ENCODE measurements at places on chromosomes 2 and 18.

GRCh38 chr2:55087501-55087900 is 37.2 kb upstream of the RTN4 start:
- DNase-seq: no peak

DNA sequence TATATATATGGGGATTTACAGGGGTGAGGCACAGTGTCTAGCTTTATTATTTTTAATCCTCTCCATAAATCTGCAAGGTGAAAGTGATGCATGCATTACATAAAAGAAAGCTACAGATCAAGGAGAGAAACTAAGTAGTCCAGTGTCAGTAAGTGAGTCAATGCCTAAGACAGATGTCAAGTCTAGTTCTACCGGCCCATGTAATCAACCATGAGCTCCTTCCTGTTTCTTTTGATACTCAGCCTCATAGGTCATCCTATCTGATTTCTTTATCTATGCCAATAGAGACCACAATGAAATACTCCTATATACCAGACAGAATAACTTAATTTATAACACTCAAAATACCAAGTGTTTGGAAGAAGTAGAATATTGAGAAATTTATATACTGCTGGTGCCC is 20.2 kb upstream of the GYPC start:
- no peak for DNase-seq

DNA sequence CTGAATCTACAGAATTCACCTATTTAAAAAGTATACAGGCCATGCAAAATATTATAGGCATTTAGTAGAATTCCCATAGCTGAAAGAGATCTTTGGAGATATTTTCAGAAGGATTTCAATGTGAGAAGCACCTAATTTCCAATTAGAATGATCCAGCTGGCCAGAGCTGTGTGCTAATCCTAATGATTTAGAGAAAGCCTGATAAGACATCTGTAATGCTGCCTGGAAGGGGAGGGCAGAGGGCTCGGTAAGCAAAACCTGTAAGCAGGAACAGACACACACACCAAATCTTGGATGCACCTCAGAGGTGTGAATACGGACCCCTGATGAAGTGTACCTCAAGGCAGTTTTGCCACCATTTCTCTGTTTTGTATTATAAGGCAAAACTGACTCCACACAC is 14.0 kb downstream of the SERTAD2 start:
- DNase-seq: no peak

DNA sequence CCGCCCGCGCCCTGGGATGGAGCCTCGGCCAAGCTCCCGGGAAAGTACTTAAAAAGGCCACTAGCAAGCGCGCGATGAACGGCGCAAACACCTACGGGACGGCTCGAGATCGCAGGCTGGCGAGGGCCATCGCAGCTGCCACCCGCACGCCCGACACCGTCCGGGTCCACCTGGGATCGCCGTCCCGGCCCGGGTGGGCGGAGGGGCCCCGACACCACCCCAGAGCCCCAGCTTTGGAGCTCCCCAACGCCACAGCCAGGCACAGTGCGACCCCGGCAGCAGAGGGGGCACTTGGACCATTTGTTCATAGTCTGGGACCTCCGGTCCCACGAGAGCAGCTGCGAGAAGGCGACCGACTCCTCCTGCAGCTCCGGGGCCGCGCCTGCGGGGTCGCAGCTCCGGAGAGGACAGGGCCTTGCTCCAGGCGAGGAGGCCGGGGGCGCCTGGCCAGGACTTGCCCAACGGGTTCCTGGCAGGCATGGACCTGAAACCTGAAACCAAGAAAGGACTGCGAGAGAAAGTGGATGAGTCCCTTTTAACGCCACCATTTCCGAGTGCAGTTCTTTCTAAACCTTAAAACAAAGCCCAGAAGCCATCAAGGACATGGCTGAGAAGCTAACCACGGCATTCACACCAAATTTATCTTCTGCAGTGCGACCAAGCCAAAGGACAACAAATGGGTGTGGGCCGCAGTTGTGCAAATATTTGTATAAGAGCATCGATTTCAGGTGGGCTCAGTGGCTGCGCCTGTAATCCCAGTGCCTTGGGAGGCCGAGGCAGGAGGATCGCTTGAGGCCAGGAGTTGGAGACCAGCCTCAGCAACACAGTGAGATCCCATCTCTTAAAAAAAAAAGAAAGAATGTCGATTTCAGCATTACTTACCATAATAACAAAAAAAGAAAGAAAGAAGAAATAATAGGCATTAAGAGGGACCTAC is 54.0 kb upstream of the IMP4 start:
- no peak for DNase-seq

- no peak for DNase-seq
Observed at GRCh38 chr2:169386722-169387121, 24.4 kb upstream of the LRP2 start.

DNA sequence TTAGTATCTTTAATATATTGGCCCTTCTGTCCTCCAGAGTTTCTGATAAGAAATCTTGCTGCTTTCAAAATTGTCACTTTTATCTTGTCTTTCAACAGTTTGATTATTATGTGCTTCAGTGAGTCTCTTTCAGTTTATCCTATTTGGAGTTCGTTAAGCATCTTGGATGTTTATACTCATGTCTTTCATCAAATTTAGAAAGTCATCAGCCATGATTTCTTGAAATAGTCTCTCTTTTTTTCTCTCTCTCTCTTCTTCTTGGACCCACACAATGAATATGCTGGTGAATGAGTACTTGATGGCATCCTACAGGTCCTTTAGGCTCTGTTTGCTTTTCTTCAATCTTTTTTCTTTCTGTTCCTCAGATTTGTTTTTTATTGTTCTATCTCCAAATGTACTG is 26.9 kb upstream of the KIF5C start:
- no peak for DNase-seq

GRCh38 chr2:172442072-172442895 is 14.9 kb downstream of the ITGA6 start:
- DNase-seq: peak; percentile 49

DNA sequence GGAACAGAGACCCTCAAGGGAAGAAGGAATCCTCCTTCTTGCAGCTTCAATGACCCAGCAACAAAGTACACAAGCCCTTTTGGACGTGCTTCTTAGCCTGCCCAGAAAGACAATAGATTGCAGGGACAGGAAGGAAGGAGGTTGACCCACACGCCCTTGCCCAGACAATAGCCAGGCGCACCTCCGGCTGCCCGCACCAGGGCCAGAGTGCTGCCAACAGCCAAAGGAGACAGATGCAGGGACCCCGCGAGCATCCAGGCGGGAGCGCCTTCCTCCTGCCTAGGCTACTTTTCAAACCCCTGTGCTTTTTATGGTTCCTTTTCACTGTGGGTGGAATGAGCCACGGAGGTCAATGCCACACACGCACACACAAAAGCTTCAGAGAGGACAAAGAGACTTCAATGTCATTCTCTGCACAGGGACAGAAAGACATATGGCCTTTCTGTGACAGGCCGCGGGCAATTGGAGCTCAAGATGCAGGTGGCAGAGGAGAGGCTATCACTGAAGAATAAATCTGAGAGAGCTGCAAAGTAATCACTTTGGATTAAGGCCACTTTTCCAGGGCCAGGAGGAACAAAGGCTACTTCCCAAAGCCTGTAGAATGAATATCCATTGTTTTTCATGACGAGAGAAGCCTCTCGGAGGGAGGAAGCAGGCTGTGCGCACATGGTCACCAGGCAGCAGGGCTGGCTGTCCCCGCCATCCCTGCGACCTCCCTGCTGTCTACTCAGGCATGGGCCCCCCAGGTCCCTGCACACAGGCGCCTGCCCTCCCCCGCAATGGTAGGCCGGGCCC is 300.6 kb downstream of the EIPR1 start:
- DNase-seq: no peak

- DNase-seq: no peak
Observed at GRCh38 chr2:127342101-127342500, 45.7 kb downstream of the MAP3K2 start.

DNA sequence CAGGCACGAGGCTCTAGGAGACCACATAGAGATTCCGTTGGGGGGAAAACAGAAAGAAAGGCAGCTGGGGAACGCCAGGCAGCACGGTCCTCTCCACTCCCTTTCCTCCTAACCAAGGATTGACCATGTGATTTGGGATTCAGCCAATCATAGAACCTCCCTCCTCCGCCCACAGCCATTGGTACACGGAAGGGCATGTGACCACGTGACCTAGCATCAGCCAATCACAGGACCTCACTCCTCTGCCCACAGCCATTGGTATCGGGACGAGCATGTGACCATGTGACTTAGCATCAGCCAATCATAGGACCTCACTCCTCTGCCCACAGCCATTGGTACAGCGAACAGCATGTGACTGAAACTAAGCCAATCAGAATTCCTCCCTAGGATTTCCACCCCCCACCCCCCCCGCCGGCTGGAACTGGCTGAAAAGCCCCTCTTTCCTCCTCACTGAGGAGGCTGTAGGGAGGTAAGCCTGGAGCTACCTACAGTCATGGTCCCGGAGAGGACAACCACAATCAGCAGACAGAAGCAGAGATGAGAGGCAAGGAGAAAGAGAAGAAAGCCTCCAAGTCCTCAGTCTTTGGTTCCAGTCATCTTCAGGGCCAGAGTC is 7.6 kb downstream of the SERPINE2 start:
- DNase-seq: no peak

GRCh38 chr2:222433332-222434173 is 9.2 kb downstream of the SGPP2 start:
- DNase-seq: no peak

DNA sequence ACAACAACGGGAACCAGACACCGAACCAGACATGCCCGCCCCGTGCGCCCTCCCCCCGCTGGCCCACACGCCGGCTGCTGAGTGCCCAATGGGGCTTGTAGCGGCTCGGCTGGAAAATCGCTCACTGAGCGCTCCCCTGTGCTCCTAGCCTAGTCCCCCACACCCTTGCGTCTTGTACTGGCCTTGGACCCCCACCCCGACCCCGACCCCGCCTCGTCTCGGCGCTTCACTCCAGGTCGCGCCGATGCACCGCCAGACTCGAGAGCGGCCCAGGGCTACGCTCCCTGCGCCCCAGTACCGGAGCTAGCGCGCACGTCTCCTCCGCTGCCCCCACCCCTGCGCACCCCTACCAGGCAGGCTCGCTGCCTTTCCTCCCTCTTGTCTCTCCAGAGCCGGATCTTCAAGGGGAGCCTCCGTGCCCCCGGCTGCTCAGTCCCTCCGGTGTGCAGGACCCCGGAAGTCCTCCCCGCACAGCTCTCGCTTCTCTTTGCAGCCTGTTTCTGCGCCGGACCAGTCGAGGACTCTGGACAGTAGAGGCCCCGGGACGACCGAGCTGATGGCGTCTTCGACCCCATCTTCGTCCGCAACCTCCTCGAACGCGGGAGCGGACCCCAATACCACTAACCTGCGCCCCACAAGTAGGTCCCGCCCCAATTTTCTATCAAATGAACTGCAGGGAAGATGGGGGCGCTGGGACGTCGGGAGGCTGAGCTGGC is 1.5 kb downstream of the GAD1 start:
- DNase-seq: no peak

DNA sequence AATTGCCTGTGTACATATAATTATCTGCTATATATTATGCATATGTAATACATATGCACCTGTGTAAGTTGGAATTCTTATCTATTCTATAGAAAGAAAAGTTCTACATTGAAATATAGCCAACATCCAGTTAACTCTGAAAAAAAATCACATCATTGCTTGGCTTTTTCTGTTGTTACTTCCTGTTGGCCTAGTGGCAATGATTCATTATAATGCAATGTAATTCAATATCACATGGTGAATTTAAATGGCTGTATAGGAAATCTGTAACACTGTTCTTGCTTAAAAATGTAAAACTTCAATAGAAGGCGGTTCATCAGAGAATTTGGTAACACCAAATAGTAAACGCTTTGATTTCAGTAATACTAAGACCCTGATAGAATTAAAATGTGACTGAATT is 44.5 kb upstream of the MAP4K3 start:
- DNase-seq: no peak

- no peak for DNase-seq
Observed at GRCh38 chr18:11310476-11311086, 161.2 kb upstream of the PIEZO2 start.

DNA sequence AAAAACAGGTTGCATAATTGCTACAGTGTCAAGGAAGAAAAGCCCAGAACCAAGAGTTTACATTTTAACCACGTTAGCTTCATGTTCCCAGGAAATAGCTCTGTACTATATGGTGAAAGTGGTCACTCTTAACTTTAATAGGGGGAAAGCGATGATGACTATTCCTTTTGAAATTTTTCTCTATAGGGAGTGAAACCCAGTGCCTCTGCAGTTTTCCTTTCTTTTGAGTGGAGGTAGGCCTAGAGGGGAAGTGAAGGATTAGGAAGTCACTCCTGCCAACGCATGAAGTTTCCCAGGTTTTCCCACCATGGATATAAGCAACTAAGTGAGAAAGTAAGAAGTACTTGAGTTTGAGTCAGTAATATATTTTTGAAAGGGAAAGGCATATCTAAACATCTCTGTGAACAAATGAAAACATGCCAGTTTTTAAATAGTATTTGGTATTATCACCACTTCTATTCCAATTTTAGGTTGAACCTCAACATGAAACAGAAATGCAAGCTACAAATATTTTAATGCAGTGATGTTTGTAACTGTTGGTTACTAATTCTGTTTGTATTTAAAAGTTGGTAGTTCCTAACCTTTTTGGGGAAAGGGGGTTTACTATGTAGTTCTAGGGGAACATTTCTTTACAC is 91.9 kb downstream of the VRK2 start:
- no peak for DNase-seq

DNA sequence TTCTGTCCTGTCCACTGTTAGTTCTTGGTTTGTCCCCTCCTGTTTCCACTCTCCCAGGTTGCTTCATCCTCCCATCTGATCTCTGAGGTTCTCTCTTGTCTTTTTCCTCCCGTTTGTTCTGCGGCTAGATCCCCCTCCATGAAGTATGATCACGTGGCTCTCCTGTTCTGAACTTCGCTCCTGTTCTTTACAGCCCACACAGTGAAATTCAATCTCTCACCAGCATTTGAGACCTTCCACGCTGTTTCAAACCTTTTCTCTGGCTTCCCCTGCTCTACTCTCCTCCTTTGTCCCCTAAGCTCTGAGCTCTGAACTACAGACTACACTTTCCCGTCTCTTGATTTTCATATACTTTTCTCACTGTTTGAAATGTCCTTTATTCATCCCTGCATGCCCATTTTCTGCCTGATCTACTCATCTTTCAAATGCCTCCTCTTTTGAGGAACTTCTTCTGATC is 83.5 kb downstream of the OSBPL6 start:
- DNase-seq: no peak

GRCh38 chr2:65366595-65367125 is 65.7 kb downstream of the SPRED2 start:
- DNase-seq: no peak
